Substantia nigra (tissue), 51 donors: ENCODE measurements at places on chromosomes 1 and 21.

DNA sequence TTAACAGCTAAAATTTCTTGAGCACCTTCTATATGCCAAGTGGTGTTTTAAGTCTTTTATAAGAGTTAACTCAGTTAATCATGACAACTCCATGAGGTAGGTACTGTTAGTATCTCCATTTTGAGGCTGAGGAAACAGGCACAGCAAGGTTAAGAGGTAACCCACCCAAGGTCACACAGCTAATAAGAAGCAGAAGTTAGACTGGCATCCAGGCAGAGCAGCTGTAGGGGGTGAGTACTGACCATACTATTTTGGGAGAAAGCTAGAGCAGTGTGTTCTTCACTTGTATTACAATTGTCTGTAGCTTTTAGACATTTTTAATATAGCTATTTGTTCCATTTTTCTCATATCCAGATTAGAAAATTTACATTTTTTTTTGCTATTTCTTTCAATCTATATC lies 4.8 kb downstream of the ATP6V1G3 start:
- no peak for DNase-seq

DNA sequence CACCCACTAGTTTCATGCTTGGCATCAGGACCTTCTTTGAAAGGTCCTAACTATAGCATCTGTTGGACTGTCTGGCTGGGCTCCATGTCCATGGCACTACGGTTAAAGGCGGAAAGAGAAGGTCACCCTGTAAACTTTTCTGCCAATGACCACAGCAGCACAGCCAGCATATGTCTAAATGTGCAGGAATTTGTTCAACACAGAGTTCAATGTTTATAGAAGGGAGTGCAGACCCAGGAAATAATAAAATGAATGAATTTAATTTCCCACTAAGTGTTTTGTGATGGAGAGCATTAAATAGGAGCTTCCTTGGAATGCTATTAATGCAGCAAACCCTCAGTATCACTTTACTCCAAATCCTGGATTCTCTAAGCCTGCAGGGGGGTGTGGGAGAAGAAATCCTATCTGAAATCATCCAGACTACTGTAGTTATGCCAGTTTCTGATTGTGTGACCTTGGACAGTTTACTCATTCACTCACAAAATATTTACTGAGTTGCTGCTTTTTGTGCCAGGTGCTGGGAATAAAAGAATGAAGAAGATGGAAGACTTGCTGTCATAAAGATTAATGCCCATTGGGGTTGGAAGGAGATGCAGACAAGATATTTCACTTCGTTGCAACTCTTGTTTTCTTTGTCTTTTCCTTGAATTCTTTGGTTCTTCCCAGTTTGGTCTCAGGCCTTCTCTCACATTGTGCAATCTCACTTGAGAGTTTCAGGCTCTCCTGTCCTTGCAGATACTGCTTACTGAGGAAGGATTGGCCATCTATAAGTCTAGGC lies 195.0 kb downstream of the ROR1 start:
- DNase-seq, result no peak

GRCh38 chr1:6989212-6990159 lies 204.2 kb downstream of the CAMTA1 start:
- DNase-seq, result no peak

DNA sequence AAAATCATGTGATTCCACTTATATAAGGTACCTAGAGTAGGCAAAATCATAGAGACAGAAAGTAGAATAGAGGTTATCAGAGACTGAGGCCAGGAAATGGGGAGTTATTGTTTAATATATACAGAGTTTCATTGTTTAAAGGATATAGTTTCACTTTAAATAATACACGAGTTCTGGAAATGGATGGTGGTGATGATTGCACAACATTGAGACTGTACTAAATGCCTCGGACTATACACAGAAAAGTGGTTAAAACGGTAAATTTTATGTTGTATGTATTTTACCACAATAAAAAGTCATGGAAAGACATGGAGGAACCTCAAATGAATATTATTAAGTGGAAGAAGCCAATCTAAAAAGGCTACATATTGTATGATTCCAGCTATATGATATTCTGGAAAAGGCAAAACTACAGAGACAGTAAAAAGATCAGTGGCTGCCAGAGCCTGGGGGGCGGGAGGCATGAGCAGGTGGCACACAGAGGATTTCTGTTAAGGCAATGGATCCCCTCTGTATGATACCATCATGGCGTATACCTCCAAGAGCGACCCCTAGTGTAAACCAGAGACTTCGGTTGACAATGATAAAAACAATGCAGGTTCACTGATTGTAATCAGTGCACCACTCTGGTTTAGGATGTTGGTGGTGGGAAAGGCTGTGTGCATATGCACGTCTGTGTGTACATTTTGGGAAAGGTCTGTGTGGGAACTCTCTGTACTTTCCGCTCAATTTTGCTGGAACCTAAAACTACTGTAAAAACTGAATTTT lies 7.5 kb downstream of the C1orf198 start:
- DNase-seq, result no peak

- DNase-seq, result no peak
These were observed 42.4 kb downstream of the DOP1B start for GRCh38 chr21:36199021-36199420.

DNA sequence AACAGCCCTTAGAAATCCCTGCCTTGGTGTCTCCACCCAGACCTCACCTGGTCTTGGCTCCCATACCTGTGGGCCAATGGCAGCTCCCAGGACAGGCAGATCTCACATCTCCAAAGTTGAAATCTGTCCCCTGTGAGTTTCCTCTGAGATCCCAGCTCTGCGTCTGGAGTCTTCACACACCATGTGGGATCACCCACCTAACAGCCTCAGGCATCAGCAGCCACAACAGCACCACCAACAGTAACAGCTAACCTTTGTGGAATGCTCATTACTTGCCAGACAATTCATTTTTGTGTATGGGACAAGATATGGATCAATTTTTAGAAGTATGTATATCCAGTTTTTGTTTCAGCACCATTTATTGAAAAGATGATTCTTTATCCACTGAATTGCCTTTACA lies 523.2 kb downstream of the MATN1 start:
- DNase-seq, result no peak

DNA sequence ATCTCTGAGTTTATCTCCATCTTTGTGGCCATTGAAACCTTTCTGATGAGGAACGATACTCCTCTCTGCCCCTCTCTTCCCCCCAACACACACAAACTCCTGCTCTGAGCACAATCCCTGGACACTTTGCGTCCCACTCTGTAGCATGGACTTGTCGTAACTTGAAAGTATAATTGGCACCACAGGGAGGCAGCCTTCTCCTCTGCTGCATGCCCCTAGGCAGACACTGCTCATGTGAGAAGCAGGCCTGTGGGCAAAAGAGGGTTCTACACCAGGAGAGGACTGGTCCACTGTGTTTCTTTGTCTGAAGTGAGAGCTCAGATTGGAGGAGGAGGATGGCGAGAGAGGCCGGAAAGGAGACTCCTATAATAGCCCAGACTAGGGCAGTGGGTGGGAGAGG lies 3.8 kb upstream of the PARS2 start:
- DNase-seq, result peak; percentile 3

DNA sequence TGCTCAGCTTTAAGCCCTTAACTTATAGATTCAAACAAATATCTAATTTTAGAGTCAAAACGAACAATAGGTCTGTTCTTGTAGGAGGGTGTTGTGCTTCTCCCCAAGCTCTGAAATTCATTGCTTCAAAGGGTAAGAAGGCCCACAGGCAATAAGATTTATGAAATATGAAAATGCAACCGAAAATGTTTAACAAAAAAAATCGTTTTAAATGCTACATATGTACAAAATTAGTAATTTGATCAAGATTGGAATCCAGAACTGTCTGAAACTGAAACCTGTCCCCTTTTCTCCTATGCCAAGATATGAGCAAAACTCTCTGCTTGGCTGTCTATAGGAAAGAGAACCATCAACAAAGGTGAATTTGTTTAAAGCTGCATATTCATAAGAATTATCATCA lies 534.3 kb downstream of the PLPP3 start:
- DNase-seq, result no peak

DNA sequence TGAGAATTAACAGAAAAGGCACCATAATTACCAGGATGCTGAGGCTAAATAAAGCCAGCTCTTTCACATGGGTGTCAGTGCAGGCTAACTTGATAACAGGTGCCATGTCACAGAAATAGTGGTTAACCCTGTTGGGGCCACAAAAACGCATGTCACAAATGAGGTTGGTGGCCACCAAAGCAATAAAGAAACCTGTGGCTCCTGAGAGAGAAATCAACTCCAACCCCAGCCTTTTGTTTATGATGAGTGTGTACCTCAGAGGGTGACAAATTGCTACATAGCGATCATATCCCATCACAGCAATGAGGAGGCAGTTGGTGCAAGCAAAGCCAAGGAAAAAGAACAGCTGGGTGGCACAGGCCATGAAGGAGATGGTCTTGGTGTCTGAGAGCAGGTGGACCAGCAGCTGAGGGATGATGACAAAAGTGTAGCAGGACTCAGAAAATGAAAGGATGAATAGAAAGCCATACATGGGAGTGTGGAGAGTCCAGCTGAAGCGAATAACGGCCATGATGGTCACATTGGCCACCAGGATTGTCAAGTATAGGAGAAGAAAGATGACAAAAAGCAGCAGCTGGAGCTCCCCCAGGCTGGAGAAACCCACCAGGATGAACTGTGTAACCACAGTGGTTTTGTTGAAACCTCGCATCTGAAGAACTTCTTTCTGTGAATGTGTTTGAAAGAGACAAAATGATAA lies at the start of gene OR10T2:
TSS of gene OR10T2 (minus strand) at position 649 of the 697 bp plus-strand sequence. CDS start at position 649, 0 bp downstream.
- DNase-seq, result no peak
